ENCODE measurements at places on chromosomes 7 and 10.

GRCh38 chr7:48183370-48183743 lies 12.1 kb downstream of the ABCA13 start:
- DNase-seq: no peak

DNA sequence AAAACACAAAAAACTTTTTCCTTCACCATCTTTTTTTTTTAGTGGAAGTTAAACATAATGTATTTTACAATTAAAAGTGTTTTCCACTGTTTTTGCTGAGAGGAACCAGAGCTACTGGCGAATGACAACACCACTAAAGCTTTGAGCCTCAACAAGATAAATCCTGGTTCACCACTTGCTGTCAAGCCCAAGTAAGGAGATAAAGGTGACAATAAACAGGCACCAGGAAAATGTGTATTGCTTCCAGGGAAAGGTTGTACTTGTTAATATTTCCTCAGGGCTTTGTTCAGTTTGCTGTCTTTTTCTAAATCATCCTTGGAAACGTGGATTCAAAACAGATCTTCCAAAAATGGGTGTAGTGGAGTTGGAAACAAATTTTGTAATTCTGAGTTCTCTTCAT lies 109.9 kb upstream of the ANKRD30A start:
- no peak for DNase-seq

GRCh38 chr7:128358233-128358632 lies 3.3 kb downstream of the PRRT4 start:
- no peak for DNase-seq

DNA sequence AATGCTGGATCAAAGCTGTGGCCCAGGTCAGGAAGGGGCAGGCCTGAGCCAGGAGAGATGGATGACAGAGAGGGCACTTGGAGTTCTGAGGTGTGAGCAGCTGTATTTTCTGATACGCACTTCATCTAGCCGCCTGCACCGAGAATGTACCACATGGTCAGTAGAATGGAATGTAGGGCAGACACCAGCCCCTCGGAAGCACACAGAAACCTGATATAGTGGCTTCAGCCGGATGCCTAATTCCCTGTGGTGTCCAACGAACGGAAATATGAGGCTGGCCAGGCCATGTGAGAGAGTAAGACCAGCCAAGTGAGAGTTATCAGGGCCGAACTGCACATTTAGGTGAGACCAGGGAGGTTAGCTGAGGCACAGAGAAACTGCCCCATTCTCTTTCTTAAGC lies 46.7 kb upstream of the PLCE1 start:
- no peak for DNase-seq

GRCh38 chr10:105189463-105189800 lies 548.3 kb downstream of the SORCS3 start:
- DNase-seq: no peak

DNA sequence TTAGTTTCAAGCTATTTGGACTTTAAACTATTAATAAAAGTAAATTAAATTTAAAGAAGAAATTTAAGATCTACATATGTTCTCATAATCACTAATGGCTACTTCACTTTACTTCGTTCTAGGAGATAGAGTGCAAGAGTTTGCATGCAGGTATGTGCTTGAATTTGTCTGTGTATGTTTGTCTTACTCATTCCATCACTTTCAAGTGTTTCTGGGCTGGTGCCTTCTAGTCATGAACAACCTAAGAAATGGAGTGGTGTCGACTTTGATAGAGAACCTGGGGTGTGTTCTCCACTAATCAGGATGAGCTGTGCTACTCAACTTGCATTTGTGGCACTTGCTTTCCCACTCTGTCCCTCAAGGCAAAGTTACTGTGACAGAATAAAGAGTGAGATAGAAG lies 169.9 kb downstream of the KCND2 start:
- DNase-seq: no peak

- DNase-seq: no peak
Measured at GRCh38 chr7:100544967-100545359, 6.0 kb downstream of the AGFG2 start.

DNA sequence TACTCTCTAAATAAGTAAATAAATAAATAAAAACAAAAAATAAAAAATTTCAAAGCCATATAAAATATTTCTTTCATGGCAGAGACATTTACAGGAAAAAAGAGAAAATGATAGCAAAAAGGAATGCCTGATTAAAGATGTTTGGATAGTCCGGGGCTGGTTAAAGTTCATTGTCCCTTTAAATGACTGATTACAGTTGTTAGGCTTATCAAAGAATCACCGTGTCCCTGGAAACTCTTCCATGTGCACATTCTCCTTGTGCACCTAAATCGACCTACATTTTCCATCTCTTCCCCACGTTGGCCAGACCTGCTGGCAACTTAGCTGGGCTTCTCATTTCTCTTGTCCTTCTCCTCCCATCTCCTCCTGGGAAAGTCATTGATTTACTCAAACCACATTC lies 69.1 kb downstream of the ABCB5 start:
- DNase-seq: no peak

- no peak for DNase-seq
Measured at GRCh38 chr7:78301407-78301806, 502.8 kb downstream of the PHTF2 start.

DNA sequence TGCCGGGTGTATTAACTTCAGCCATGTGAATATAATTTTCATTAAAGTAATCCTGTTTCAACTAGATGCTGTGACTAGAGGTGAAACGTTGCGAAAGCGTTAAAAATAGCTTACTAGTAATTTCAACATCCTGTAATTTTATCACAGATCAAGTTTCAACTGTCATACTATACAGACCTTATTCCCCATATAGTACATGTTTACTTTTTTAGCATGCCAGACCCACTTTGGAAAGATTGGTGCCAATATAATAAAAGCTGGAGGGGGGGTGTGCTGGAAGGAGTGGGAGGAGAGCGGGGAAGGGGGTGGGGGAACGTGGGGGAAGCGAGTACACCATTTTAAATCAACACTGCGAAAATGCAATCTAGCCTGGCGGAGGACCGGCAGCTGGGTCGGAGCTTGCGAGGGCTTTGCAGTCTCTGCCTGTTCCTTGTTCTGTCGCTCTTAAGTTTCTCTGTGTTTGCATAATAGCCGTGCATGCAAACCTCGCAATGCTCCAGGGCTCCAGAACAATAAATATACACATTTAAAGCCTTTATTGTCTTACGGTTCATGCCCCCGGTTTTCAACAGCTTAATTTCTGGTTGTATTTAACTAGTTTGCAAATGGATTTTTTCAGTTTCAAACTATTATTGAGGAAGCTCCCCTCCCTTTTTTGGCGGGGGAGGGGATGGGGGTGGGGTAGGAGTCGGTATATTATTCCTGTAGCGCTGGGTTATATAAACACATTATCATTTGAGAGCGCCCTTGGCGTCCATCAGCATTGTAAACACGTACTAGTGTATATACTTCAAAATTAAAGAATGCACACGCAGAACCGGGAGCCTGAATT lies 1.3 kb upstream of the ARID5B start:
- peak; percentile 63 for DNase-seq

DNA sequence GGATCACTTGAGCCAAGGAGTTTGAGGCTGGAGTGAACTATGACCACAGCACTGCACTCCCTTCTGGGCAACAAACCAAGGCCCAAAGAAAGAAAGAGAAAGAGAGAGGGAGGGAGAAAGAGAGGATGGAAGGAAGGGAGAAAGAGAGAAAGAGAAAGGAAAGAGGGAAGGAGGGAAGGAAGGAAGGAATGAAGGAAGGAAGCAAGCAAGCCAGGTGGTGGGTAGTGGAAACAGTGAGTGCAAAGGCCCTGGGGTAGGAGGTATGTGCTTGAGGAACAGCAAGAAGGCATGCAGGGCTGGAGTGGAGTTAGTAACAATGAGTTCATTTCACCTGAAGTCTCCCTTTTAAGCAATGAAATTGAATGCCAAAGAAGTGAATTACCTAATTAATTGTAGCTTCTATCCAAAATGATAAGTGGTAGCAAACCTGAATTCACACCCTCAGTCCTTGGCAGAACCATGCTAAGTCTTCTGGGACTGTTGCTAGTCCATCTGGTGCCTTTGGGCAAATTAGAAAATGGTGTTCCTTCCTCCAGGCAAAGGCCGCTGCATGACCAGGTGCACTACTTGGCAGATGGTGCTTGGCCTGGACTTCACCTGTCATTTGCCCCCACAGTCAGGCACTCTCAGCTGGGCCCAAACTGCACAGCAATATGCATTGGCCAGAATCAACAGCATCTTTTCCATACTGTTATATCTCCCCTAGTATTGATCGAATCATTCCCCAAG lies 67.4 kb upstream of the MPP7 start:
- no peak for DNase-seq

- no peak for DNase-seq
Measured at GRCh38 chr7:87171282-87171934, 19.2 kb downstream of the DMTF1 start.

- no peak for DNase-seq
Measured at GRCh38 chr10:72316748-72317435, 37.8 kb downstream of the DNAJB12 start.

GRCh38 chr10:56318816-56319215 lies 42.2 kb downstream of the ZWINT start:
- DNase-seq: no peak

GRCh38 chr7:126843336-126843735 lies 409.4 kb downstream of the GRM8 start:
- no peak for DNase-seq

GRCh38 chr10:63627881-63628296 lies 106.7 kb downstream of the REEP3 start:
- peak; percentile 10 for DNase-seq

GRCh38 chr7:131109759-131110296 lies 217.8 kb upstream of the MKLN1 start:
- DNase-seq: peak; percentile 86

DNA sequence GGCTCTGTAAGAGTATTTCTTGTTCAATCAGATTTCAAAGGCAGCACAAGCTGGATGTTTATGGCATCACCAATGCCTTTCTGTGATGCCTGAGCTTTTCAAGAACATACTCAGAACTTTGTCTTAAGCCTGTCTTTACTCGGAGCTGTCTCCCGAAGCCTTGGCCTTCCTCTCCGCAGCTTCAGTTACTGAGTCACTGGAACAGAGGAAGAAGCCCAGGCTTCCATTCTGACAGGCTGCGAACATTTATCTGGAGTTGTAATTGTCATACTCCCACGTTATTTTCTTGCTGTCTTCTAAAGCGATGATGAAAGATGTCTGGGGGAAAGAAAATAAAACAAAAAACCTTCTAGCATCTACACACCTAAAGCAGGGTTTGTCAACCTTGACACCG lies 43.9 kb downstream of the GRK5 start:
- DNase-seq: no peak

- DNase-seq: no peak
Measured at GRCh38 chr7:104137971-104138370, 69.8 kb downstream of the ORC5 start.

DNA sequence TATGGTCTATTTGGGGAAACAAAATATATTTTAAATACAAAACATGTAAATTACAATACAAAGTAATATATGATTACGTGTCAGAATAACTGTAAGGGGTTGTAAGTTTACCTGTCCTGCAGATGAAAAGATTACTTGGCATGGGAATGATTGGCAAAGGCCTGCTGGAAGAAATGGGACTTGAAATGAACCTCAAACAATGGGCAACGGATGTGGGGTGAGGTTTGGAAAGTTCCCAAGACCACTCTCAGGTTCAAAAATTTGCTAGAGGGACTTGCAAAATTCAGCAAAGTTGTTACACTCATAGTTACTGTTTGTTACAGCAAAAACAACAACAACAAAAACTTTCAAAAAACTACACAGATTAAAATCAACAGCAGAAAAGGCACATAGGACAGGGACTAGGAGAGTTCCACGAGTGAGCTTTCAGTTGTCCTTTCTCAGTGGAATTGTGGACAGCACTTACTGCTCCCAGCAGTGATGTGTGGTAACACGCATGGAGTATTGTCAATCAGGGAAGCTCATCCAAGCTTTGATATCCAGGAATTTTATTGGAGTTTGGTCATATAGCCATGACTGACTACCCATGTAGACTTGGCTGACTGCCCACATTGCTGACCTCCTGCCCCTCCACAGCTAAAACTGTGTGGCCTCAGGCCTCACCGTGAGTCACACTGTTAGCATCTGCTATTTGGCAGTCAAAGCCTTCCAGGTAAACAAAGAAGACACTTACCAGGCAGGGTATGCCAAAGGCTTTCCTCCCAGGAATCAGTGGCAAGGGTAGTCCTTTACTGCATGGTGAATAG lies 43.8 kb downstream of the EXOC6 start:
- no peak for DNase-seq

DNA sequence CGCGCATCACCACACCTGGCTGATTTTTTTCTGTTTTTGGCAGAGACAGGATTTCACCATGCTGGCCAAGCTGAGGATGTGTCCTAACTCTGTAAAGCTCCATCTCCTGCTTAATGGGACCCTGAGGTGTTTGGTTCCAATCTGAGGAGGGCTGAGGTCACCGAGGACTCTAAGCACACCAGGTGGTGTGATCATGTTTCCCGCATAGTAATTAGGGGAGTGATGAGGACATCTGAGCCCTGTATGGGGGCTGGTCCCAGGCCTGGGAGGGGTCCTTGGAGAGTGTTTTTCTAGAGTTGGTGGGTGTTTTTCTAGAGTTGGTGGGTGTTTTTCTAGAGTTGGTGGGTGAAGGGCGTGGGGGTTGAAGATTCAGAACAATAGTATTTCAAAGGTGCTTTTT lies 3.0 kb upstream of the ABHD11 start:
- DNase-seq: no peak

GRCh38 chr7:140448781-140449480 lies 30.4 kb downstream of the MKRN1 start:
- DNase-seq: no peak

DNA sequence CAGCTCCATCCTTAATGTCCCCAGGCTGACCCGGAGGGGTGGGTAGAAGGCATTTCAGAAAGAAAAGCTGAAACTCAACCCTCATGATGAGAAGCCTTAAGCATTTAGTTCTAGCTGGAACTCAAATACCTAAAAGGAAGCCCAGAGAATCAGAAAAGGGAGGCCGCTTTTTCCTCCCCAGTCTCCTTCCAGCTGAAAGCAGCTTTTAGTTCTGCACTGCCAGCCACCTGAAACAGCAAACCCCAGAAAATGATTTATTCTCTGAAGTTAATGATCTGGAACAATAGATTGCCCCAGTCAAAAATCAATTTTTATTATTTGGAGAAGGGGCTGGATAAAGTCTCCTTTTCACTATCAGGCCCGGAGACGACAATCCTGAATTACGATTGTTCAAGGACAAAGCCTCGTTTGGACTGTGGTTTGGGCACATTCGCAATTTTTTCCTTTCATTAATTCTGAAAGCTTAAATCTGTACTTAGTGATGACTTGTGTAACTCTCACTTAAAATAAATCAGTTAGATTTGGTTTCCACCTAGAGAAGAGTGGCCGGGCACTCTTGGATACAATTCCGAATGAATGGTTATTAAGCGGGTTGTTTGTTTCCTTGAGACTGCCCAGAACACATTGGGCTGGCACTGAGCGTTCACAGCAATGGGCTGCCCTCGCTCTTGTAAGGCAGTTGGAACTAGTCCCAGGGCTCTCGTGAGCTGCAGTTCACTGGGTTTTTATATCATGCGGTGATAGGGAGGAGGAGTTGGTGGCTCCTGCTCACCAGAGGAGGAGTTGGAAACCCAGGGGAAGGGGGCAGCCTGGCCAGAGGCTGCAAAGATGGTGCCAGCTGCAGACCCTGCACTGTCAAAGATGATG lies 262.2 kb downstream of the CCSER2 start:
- DNase-seq: no peak
